ENCODE measurements at places on chromosomes 13 and 19.

GRCh38 chr19:33812388-33813330 lies 16.0 kb downstream of the KCTD15 start:
- H3K27me3 ChIP-seq = no peaks in the 10 kb centered on the region
- DNase-seq = no peak
- no peak overlapping the region for H3K4me3 ChIP-seq
- no peak overlapping the region for H3K27ac ChIP-seq
- H3K36me3 ChIP-seq = no peaks in the 10 kb centered on the region
- H3K4me1 ChIP-seq = peaks cover 4% of the 10 kb centered on the region

DNA sequence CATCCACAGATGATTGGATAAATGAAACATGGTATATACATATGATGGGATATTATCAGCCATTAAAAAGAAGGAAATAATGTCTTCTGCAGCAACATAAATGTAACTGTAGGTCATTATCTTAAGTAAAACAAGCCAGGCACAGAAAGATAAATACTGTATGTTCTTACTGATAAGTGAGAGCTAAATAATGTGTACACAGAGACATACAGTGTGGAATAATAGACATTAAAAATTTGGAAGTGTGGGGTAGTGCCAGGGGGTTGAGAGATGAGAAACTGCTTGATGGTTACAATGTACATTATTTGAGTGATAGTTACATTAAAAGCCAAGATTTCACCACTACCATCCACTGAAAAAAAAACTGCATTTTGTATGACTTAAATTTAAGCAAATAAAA lies 26.0 kb upstream of the GPC6 start:
- no peaks in the 10 kb centered on the region for H3K36me3 ChIP-seq
- H3K27me3 ChIP-seq = no peaks in the 10 kb centered on the region
- no peak overlapping the region for H3K27ac ChIP-seq
- H3K4me3 ChIP-seq = no peak overlapping the region
- no peak for DNase-seq

DNA sequence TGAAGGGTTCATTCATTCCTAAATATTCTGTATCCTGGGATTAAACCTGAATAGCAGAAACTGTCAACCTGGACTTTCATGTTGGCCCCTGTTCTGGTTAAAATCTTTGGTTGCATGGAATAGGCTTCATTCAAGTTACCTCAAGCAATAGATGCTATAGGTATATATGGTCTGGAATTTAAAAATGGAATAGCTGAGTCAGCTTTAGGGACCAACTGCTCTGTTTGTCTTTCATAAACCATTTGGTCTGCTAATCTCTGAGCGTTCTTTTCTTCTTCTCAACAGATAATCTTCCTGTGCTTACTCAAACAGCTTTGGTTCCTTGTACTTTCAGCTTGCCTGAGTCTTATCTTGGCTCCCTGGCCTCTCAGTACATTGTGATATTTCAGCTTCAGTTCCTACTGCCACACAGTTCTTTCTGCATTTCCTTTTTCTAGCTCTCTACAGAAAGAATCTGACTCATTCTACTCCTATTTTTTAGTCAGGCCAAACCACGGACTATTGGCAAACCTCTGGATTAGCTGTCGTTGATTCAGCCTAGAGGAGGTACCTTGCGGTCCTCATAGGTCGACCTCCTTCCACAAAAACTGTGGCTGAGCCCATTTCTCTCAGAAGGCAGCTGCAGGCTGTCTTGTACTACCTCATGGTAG lies 35.9 kb upstream of the MAB21L1 start:
- no peaks in the 10 kb centered on the region for H3K27me3 ChIP-seq
- peak; percentile 92 for DNase-seq
- no peak overlapping the region for H3K4me3 ChIP-seq
- no peaks in the 10 kb centered on the region for H3K36me3 ChIP-seq
- peaks cover 12% of the 10 kb centered on the region for H3K4me1 ChIP-seq

DNA sequence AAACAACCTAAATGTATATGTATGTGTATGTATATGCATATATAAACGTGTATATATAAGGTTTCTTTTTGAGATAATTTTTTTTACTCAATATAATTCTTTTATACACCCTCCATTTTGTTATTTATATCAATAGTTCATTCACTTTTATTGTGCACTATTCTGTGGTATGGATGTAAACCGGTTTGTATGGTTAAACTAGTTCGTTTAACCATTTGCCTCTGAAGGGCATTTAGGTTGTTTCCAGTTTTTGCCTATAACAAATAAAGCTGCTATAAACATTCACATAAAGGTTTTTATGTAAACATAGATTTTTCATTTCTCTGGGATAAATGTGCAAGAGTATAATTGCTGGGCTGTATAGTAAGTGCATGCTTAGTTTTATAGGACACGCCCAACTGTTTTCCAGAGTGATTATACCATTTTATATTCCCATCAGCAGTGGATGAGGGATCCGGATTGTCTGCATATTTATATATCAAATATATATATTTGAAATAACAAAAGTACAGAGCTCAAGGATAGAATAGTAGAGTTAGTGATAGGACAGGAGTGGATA lies 380.3 kb downstream of the TSHZ3 start:
- no peak for DNase-seq
- H3K4me1 ChIP-seq = no peaks in the 10 kb centered on the region
- no peaks in the 10 kb centered on the region for H3K27me3 ChIP-seq
- H3K36me3 ChIP-seq = no peaks in the 10 kb centered on the region

DNA sequence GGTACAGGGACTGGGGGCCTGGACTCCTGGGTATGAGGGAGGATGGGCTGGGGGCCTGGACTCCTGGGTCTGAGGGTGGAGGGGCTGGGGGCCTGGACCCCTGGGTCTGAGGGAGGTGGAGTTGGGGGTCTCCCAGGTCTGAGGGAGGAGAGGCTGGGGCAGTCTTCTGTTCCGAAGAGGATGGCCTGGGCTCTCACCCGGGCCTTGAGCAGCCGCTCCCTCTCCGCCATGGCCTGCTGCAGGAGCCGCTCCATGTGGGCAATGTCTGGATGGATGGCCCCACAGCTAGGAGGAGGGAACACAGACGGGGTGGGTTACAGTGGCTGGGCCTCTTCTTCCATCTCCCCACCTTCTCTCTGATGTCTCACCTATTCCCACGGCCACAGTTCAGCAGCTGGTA lies 18.1 kb downstream of the PHLDB3 start:
- no peak overlapping the region for H3K4me3 ChIP-seq
- H3K4me1 ChIP-seq = no peaks in the 10 kb centered on the region
- H3K27ac ChIP-seq = no peak overlapping the region

DNA sequence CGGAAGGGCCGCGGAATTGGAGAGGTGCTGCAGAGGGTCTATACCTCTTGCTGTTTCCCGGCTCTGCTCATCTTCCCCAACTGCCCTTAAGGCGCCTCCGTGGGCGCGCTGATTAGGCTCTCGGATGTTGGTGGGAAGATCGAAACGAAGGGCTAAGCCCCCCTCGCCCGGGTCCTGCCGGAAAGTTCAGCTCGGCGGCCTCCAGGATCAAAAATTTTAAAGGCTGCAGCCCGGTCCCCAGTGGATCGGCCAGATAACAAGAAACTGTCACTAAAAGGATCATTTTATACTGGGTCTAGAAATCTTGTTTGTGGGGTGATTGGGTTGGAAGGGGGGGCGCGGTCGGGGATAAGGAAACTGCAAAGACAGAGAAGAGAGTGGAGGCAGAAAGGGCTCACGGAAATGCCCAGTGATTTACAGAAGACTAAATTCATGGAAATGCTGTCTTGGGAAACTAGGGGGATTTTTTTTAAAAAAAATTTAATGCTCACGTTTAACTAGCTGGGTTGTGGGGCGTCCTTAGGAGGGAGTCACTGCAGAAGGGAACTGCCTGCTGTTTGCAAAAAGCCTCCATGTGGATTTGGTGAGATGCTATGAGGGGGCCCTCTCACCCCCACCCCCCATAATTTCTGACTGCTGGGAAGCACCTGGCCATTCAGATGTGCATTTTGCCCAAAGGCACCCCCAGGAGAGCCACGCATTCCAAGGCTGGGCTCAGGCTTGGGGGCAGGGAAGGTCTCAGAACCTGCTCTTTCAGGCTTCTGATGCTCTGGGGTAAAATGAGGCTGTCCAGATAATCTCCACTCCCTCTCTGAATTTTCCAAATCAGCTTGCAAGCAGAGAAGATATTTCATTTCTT lies 7.7 kb downstream of the CDX2 start:
- no peak overlapping the region for H3K27ac ChIP-seq
- peak overlapping the region; percentile 61 for H3K4me3 ChIP-seq
- no peak for DNase-seq

GRCh38 chr19:2236314-2237050 lies at the start of the genes PLEKHJ1 and SF3A2:
Gene PLEKHJ1 (minus strand): TSS chr19:2236329. CDS start chr19:2236248, 81 bp downstream.
Gene SF3A2 (plus strand): TSS chr19:2236824. CDS start chr19:2243419, 6,595 bp downstream.
- H3K36me3 ChIP-seq = 0 out of 2 replicates have a peak, but pooled peaks cover 5% of the 10 kb centered on the region
- peak; percentile 94 for DNase-seq
- peak within 1 kb of the TSS; percentile 98 for H3K4me3 ChIP-seq
- H3K27me3 ChIP-seq = no peaks in the 10 kb centered on the region
- H3K4me1 ChIP-seq = peaks cover 31% of the 10 kb centered on the region
